ENCODE measurements at places on chromosomes 12 and 14.

- DNase-seq: no peak
Measured at GRCh38 chr14:32339188-32339587, 10.1 kb downstream of the AKAP6 start.

- DNase-seq: no peak
Measured at GRCh38 chr12:66092559-66093269, 37.8 kb downstream of the LLPH start.

- no peak for DNase-seq
Measured at GRCh38 chr12:110059651-110060000, 11.3 kb upstream of the C12orf76 start.

GRCh38 chr14:73325630-73326299 is 88.5 kb downstream of the PAPLN start:
- no peak for DNase-seq

GRCh38 chr14:52266782-52267181 is 716 bp upstream of the PTGDR start:
- no peak for DNase-seq

- DNase-seq: no peak
Measured at GRCh38 chr14:104957146-104958113, 20.7 kb downstream of the AHNAK2 start.

GRCh38 chr12:78442454-78442801 is 422.1 kb upstream of the SYT1 start:
- no peak for DNase-seq
